Panc1 (cell line): ENCODE measurements at places on chromosomes 11 and 22.
A peak's percentile ranks its signal among the peaks of the same experiment; 100 is the strongest.

- DNase-seq: peak; percentile 78
Observed at GRCh38 chr11:124961972-124962609, 8.1 kb downstream of the CCDC15 start.

GRCh38 chr22:28141614-28142013 lies 222.6 kb upstream of the PITPNB start:
- DNase-seq: no peak

DNA sequence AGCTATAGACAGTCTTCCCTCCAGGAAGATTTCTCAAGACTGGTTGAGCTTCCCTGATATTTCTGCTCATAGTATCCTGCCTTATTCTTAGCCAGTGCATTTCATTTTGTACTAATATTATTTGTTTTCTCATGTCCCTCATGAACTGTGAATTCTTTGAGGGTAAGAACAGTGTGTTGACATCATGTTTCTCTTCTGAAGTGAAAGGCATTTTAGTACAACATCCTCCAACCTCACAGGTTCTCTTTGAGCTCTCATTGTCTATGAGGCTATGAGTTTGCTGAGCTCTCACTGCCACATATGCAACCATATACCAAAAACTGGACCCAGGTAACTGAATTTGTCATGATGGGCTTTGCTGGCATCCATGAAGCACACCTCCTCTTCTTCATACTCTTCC lies at the start of gene OR6Q1:
Gene OR6Q1 (plus strand): TSS at position 301 of the 400 bp plus-strand sequence. CDS start 0 bp downstream, at position 301.
- no peak for DNase-seq

DNA sequence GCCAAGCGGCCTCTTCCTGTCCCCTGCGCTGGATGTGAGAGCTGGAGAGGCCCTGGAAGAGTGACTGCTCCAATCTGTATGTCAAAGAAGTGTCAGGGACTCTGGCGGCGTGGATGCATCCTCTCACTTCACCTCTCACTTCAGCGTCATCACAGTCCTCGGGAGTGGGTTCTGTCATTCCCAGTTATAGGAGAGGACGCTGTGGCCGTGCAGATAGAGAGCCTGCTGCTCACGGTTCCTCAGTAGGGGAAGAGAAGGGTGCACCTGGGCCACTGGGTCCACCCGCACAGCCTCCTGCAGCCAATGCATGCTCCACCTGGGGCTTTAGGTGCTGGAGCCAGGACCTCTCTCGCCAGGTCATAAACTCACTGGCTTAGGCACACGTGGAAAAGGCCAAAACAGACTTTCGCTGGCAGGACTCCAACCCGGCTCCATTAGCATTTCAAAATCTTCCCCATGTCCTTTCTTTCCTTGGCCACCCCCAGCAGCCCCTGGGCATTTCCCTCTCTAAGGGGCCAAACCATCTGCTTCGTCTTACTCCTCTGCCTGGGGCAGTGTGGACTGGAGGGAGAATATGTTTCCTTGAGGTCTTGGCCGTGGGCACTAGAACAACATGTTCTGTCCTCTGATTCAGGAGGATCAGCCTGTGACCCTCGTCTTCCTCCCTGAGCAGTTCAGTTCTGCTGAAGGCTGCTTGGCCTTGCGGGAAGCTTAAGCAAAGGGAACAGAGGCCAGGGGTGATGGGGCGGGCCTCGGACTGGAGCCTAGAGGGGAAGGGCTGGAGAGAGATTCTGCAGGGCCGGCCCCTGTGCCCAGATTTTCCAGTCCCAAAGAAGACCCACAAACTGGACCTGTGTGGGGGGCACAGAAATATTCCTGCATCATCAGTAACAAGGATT lies 57.8 kb downstream of the ST14 start:
- no peak for DNase-seq

DNA sequence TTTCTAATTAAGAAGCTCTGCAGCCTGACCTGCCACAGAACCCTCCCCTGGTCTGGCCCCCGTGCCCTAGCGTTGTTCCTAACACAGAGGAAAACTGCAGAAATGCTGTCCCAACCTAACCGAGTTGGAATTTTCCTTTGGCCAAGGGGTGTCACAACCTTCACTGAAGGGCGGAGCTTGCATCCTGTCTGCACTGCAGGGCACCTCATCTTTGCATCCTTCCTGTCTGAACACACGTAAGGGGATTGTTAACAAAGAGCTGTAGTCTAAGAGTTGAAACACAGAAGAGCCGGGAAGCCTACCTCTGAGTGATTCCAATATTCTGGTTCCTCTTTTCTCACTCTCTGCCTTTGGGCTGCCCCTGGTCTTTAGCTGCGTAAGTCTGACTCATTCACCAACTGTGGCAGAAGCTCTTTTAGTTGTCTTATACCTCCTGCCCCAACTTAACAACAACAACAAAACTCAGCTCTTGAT lies 1.6 kb downstream of the DIXDC1 start:
- DNase-seq: no peak

- DNase-seq: no peak
Observed at GRCh38 chr22:31625661-31626426, 36.2 kb downstream of the PISD start.

- DNase-seq: no peak
Observed at GRCh38 chr11:36455658-36456111, 54.4 kb downstream of the TRAF6 start.

DNA sequence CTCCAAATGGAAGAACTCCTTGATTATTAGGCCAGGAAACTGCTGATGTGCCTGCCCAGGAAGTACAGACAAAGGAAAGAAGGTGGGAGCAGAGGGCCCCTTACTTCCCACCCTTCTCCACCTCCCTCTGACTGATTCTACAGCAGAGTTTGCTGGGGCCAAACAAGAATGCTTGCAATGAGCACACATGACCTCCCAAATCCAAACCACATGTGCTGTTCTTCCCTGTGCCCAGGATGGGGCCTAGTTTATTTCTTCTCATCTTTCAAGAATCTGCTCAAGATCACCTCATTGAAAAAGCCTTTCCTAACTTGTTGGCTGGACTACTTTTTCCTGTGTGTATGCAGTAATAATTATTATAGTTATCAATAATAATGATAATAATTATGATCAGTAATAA lies 286.1 kb downstream of the RAB38 start:
- DNase-seq: no peak

GRCh38 chr22:47713941-47714340 lies 951.5 kb downstream of the TBC1D22A start:
- DNase-seq: no peak

DNA sequence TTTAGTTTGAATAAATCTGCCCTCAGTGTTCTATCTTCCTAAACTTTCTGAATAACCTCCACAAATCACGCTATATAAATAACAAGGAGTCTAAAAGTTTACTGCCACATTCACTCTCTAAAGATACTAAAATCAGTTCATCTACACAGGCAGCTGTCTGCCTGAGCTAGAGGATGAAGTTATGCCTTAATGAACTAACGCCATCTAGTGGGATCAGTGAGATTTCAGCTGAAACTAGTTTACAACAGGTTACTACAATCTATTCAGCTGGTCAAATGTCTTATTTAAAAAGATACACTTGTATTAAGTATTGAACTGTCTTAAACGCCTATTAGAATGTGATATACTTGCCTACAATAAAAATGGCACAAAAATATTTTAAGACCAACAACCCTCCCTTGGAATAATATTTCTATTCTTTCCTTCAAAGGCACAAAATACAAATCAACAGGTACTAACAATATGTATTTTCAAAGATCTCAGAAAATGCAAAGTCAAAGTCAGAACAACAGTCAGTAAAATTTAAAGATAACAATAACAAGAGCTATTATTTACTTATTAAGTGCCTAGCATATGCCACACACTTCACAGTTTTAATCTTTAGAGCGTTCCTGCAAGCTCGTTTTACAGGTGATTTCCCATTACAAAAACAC lies 84.1 kb downstream of the LARGE2 start:
- peak; percentile 59 for DNase-seq

- DNase-seq: no peak
Observed at GRCh38 chr22:44260216-44261035, 52.3 kb downstream of the SHISAL1 start.

GRCh38 chr11:102457056-102457677 lies 4.6 kb upstream of the TMEM123 start:
- DNase-seq: no peak

DNA sequence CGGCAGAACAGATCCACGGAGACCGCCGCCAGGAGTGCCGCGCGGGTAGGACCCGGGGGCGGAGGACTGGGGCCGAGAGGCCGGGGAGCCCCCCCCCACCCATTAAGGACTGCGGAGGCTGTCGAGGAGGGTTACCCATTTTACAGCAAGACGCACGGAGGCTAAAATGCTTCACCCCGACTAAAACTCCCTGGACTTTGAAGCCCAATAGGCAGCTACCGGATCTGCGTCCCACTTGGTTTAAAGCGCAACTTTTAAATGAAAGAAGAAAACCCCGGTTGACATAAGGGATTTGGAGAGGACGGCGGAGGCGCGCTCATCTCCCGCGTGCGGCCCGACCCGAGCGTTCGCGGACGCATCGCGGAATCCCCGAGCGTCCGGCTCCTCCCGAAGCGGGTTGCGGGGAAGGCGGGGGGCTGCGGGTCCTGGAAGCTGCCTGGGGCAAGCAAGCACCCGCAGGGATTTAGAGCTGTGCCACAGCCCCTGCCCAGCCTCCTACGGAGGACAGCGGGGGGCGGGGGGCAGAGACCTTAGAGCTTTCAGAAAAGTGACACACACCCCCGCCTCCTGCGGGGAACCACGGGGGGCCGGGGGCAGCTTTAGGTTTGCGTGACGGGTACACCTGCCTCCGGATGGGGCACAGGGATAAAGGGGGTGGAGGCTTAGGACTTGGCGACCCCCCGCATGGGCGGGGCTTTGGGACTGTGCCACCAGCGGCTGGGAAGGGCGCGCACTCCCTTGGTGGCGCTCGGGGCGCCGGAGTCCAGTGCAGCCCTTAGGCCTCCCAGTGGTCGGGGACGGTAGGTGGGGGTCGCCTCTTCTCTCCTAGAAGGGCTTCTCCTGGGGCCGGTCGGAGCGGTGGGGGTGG lies 760 bp upstream of the CELSR1 start:
- no peak for DNase-seq

- no peak for DNase-seq
Observed at GRCh38 chr11:128058580-128059208, 528.7 kb downstream of the ETS1 start.

GRCh38 chr11:127789927-127790326 lies 789.4 kb upstream of the KIRREL3 start:
- no peak for DNase-seq

DNA sequence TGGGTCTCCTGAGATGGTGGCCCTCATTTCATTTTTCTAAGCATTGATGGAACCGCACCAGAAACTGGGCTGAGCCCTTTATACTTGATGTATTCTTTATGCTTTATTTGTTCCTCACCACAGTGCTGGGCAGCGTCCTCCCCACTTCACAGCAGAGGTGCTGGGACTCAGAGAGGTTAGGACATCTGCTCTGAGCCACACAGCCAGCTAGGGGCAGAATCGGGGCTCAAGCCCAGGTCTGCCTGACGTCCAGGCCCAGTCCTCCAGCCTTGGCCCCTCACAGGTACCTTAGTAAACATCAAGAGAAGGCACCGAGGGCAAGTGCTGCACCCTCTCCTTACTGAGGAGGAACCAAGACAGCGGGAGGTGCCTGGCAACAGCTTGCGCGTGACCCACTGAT lies 20.2 kb upstream of the SHISAL1 start:
- DNase-seq: no peak

GRCh38 chr11:104873252-104873651 lies 25.0 kb downstream of the CASP12 start:
- no peak for DNase-seq

DNA sequence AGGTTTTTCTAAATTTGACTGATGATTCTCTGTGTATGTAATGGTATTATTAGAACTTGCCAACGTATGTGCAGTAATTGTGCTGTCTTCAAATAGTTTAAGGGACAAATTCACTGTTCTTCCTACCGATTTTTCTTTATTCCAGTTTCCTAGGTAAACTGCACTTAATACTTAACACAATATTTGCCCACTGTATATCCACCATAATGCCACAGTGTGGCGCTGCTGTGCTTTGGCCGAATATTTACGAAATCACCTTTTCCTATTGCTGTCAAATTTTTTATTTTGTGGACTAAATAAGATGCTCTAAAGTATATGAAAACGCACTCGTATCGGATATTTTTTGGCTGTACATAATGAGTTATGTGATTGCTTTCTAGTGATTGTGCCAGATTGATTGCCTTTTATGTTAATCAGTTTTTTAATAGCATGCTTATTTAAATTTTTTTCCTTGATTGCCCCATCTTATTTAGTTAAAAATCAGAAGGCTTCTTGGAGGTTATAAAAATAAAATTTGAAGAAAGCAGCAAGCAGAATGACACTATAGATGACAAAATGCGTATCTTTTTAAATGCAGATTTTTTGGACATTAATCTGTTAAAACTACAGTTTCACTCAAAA lies 10.5 kb downstream of the AASDHPPT start:
- peak; percentile 32 for DNase-seq

GRCh38 chr11:59997800-59998199 lies 19.2 kb upstream of the OOSP4B start:
- DNase-seq: no peak

GRCh38 chr11:11230087-11230486 lies 123.0 kb downstream of the CSNK2A3 start:
- no peak for DNase-seq

GRCh38 chr11:2138431-2139122 lies 612 bp downstream of the IGF2 start:
- DNase-seq: no peak

DNA sequence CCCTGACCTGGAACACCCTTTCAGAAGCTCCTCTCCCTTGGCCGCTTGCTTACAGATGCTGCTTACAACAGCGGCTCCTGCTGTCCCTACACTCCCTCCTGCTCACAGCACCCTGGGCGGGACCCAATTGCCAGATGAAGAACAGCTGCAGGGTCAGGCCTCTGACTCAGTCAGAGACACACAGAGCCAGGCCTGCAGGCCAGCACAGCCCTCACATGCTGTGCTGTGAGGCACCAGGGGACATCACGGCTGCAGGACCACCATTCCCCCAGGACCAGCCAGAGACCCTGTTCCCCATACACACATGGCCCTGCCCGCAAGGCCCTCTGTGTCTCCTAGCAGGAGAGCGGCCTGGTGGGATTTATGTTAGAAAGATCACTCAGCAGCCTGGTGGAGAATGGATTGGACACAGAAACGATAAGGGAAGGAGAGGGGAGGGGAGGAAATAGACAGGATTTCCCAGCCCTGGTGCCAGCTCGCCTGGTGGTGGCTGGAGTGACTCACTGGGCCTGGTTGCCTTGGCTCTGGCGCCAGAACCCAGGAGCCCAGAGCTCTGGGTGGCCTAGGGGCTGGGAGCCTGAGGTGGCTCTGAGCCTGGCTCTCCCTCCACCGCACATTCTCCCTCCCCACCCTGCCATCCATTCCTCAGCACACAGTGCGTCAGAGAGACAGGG lies 6.7 kb downstream of the CAPN5 start:
- DNase-seq: no peak

- DNase-seq: no peak
Observed at GRCh38 chr11:88521399-88521798, 183.9 kb upstream of the CTSC start.

- no peak for DNase-seq
Observed at GRCh38 chr11:123351375-123351774, 78.7 kb upstream of the GRAMD1B start.
